ENCODE measurements at places on chromosomes 3 and 15. TPM values are rescaled to one million over a fixed set of nuclear protein-coding genes. Genes with fewer than 3 reads are reported as not detected.

Gene TUSC2
- 22.2 TPM for total RNA-seq

Gene TIMP4
- 48.9 TPM for total RNA-seq

Gene CELSR3
- 1.5 TPM for total RNA-seq

Gene LRTM1
- not detected for total RNA-seq

Gene EXOSC7
- 63.4 TPM for total RNA-seq

Gene GREM1
- total RNA-seq: not detected

Gene GP5
- not detected for total RNA-seq

Gene GPR62
- 1.0 TPM for total RNA-seq

Gene ABI3BP
- total RNA-seq: 39.6 TPM

Gene ARID3B
- 3.1 TPM for total RNA-seq

Gene SNRK
- 81.5 TPM for total RNA-seq

Gene CLPX
- total RNA-seq: 67.5 TPM

Gene PDE8A
- 54.8 TPM for total RNA-seq

Gene CFAP44
- 13.4 TPM for total RNA-seq

Gene BAHD1
- total RNA-seq: 12.7 TPM

Gene DOCK3
- 5.9 TPM for total RNA-seq

Gene PPP2R3A
- total RNA-seq: 12.3 TPM

Gene DNASE1L3
- total RNA-seq: 1.5 TPM

Gene HDC
- 0.78 TPM for total RNA-seq

Gene TMIE
- total RNA-seq: not detected

Gene RETNLB
- not detected for total RNA-seq

Gene SLC12A1
- total RNA-seq: not detected

Gene TRPM1
- total RNA-seq: not detected

Gene SLC2A2
- not detected for total RNA-seq

Gene STX19
- not detected for total RNA-seq

Gene HEXA
- 105 TPM for total RNA-seq
